Naive thymus-derived CD8-positive, alpha-beta T cell (primary cell): ENCODE measurements at places on chromosomes 5 and 9. TPM values are rescaled to one million over a fixed set of nuclear protein-coding genes. Genes with fewer than 3 reads are reported as not detected.

GRCh38 chr9:82036086-82036485 lies 47.5 kb downstream of the SPATA31D1 start:
- H3K36me3 ChIP-seq, result no peaks in the 10 kb centered on the region
- no peak overlapping the region for H3K4me3 ChIP-seq
- no peak overlapping the region for H3K27ac ChIP-seq

DNA sequence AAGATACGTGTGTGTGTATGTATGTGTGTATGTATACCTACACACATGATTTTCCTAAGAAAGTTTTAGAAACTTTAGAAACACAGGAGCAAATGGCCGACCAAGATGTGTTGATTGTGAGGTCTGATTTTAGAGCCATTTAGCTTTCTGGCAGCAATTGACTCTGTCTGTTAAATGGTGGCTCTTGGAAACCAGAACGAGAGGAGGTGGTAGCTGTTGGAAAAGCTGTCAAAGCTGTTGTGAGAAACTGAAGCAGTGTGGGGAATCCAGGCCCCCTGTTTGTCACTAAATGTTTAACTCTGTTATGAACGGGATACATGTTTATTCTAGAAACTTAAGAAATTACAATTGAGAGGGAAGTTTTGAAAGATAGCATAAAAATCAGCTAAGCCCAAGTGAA lies 91.4 kb downstream of the GOLPH3 start:
- no peaks in the 10 kb centered on the region for H3K36me3 ChIP-seq
- H3K27ac ChIP-seq, result no peak overlapping the region
- DNase-seq, result no peak
- no peaks in the 10 kb centered on the region for H3K27me3 ChIP-seq
- H3K4me1 ChIP-seq, result no peaks in the 10 kb centered on the region

GRCh38 chr9:30522486-30522885 lies 1862.0 kb upstream of the ACO1 start:
- no peak overlapping the region for H3K4me3 ChIP-seq
- no peaks in the 10 kb centered on the region for H3K36me3 ChIP-seq
- H3K27me3 ChIP-seq, result no peaks in the 10 kb centered on the region
- no peak overlapping the region for H3K27ac ChIP-seq

DNA sequence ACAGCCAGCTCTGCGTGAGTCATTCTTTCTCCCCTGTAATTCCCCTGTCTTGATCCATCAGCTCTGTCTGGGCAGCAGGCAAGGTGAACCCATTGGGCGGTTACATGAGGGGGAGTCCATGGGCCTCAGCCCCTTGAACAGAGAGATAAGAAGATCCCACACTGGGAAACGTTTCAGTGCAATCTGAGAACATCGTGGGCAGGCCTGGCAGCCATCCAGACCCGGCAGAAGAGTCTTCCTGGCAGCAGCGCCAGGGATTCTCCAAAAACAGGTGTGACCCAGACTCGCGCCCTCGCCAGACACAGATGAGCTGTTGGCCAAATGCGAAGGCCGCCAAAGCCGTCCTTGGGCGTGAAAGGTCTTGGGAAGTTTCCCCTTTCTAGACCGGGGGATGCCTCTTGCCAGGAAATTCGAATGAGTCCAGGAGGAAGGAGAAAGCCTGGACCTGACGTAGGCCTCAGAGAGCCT lies 6.4 kb upstream of the SLC12A7 start:
- no peak overlapping the region for H3K27ac ChIP-seq
- H3K27me3 ChIP-seq, result no peaks in the 10 kb centered on the region
- no peaks in the 10 kb centered on the region for H3K36me3 ChIP-seq
- no peak for DNase-seq

GRCh38 chr9:127128341-127129072 lies 6.1 kb upstream of the ANGPTL2 start:
- no peak for DNase-seq
- no peak overlapping the region for H3K27ac ChIP-seq
- H3K4me3 ChIP-seq, result no peak overlapping the region
- no peaks in the 10 kb centered on the region for H3K36me3 ChIP-seq

Gene PCDHGA5
- not detected for polyA plus RNA-seq

DNA sequence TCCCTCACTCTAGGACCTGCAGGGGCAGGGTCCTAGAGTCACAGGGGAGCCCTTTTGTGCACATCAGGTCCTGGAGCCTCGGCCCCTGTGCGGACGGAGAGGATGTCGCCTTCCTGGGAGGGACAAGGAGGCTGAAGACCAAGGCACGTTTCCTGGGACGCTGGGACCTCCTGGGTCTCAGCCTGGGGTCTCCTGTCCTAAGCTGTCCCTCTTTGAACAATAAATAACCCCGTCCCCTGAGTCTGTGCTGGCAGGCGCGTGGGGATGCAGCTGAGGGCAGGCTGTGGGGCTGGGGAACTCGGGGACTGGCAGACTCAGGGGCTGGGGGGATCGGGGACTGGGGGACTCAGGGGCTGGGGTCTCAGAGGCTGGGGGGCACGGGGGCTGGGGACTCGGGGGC lies 31.1 kb downstream of the PAEP start:
- peaks cover 22% of the 10 kb centered on the region for H3K27me3 ChIP-seq
- no peak for DNase-seq
- peaks cover 4% of the 10 kb centered on the region for H3K36me3 ChIP-seq
- H3K27ac ChIP-seq, result no peak overlapping the region
- no peak overlapping the region for H3K4me3 ChIP-seq

Gene SLC25A2
- not detected for polyA plus RNA-seq

GRCh38 chr9:108838017-108838416 lies 17.8 kb downstream of the ACTL7B start:
- no peak for DNase-seq
- H3K27me3 ChIP-seq, result no peaks in the 10 kb centered on the region
- H3K4me3 ChIP-seq, result no peak overlapping the region
- no peak overlapping the region for H3K27ac ChIP-seq
- H3K4me1 ChIP-seq, result peaks cover 9% of the 10 kb centered on the region

Gene KCNV2
- polyA plus RNA-seq, result not detected

Gene SCGB3A2
- not detected for polyA plus RNA-seq

GRCh38 chr9:98641695-98642094 lies 67.0 kb downstream of the GABBR2 start:
- H3K27ac ChIP-seq, result no peak overlapping the region
- H3K27me3 ChIP-seq, result peaks cover 24% of the 10 kb centered on the region
- no peaks in the 10 kb centered on the region for H3K36me3 ChIP-seq

Gene INSL6
- polyA plus RNA-seq, result not detected

DNA sequence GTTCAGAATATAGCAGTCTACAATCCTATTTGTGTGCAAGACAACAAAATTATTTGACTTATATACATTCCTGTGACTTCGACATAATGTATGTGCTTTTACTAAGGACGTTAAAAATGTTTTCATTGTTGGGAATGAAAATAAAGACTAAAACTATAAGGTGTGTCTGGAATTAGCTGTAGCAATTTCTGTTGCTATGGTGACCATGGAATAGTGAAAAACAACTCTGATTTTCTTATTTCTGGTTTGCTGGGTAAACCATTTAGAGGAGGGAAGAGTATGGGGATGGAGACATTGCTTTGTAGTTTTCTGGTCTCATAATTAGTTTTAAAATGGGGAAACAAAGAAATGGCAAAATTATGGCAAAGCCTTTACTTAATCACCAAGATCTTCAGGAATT lies 343.2 kb downstream of the SEMA5A start:
- H3K36me3 ChIP-seq, result no peaks in the 10 kb centered on the region
- no peaks in the 10 kb centered on the region for H3K27me3 ChIP-seq
- no peak for DNase-seq
- no peaks in the 10 kb centered on the region for H3K4me1 ChIP-seq

GRCh38 chr5:14110680-14111079 lies 32.5 kb upstream of the TRIO start:
- H3K27me3 ChIP-seq, result peaks cover 14% of the 10 kb centered on the region
- H3K36me3 ChIP-seq, result no peaks in the 10 kb centered on the region
- no peak overlapping the region for H3K4me3 ChIP-seq
- DNase-seq, result no peak
- peaks cover 11% of the 10 kb centered on the region for H3K4me1 ChIP-seq

Gene TRIM14
- 68.4 TPM for polyA plus RNA-seq
